Activated naive CD8-positive, alpha-beta T cell treated with anti-CD3 and anti-CD28 coated beads for 36 hours (primary cell): ENCODE measurements at places on chromosomes 6 and 20. TPM values are rescaled to one million over a fixed set of nuclear protein-coding genes. Genes with fewer than 3 reads are reported as not detected.

Gene KIAA1755
- not detected for total RNA-seq

Gene CRYBG1
- total RNA-seq = 20.4 TPM

Gene RUNX2
- total RNA-seq = 4.8 TPM

GRCh38 chr6:133187657-133188453, 53.3 kb upstream of the EYA4 start:
- no peak for DNase-seq

DNA sequence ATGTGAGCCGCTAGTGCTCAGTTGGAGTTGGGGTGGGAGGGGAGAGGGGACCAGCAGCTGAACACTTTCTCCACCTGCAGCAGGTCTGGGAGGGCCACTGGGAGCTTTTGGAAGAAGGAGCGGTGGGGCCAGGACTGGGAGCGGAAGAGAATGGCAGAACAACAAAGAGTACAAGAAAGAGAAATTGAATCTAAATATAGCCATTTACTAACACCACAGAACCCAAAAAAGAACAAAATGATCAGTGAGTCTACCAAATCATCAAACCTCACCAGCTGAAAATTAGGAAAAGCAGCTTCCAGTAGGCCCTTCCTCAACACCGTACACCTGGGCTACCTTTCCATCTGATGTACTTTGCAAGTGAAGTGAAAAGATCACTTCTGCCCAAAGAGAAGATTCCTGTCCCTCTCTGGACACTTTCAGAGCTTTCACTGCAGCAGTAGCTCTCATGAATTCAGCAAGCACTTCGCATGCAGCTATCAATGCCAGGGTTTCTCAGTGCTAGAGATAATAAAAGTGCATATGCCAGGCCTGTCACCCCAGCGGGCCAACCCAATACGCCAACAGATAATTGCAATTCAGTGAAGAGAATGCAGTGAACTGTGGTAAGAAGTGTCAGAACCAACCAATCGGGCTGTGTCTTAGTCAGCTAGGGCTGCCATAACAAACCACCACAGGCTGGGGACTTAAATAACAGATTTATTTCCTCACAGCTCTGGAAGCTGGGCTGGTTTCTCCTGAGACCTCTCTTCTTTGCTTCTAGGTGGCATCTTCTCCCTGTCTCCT, 597 bp downstream of the LY86 start:
- DNase-seq = no peak

GRCh38 chr6:39061182-39061581, 12.6 kb downstream of the GLP1R start:
- DNase-seq = no peak

DNA sequence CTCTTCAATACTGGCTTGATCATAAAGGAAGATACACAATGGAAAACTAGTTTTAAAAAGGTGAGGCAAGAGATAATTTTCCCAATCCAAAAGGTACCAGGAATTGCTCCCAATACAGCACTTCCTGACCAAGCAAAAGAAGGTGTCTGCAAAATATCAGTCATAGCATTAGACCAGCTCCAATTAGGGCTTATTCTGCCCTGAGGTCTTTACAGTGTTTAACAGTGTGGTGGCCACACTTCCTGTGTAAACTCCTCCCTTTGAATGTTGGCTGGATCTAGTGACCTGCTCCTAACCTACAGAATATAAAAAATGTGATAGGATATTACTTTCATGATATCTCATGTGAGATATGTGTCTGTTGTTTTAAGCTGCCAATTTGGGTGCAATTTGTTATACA, 57.1 kb upstream of the BTN3A2 start:
- no peak for DNase-seq

DNA sequence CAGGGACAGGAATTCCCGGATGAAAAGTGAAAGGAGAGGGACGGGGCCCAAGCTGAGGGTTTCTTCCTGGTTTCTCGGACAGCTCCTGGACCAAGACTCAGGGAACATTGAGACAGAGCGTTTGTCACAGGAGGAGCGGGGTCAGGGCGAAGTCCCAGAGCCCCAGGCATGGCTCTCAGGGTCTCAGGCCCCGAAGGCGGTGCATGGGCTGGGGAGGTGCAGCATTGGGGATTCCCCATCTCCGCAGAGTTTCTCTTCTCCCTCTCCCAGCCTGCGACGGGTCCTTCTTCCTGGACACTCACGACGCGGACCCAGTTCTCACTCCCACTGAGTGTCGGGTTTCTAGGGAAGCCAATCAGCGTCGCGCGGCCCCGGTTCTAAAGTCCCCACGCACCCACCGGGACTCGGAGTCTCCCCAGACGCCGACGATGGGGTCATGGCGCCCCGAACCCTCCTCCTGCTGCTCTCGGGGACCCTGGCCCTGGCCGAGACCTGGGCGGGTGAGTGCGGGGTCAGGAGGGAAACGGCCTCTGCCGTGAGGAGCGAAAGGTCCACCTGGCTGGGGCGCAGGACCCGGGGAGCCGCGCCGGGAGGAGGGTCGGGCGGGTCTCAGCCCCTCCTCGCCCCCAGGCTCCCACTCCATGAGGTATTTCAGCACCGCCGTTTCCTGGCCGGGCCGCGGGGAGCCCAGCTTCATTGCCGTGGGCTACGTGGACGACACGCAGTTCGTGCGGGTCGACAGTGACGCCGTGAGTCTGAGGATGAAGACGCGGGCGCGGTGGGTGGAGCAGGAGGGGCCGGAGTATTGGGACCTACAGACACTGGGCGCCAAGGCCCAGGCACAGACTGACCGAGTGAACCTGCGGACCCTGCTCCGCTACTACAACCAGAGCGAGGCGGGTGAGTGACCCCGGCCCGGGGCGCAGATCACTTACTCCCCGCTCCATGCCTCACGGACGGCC, 54.6 kb upstream of the POLR1H start:
- DNase-seq = no peak

DNA sequence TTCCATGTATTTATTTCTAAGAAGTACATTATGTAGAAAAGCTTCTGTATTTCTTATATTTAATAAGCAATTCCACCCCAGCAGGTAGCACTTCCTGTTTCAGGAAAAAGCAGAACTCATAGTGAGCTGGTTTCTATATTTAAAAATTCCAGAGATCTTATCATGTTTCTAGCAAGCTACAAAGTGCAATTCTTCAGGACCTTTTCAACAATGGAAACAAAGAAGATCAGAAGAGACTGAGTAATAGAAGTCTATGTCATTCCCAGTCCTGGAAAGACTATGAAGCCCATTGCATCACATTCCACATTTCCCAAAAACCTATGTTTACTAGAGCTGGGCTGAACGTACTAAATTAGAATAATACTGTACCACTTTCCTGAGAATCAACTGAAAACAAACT, 302.6 kb upstream of the NRSN1 start:
- no peak for DNase-seq

- DNase-seq = no peak
Measured at GRCh38 chr6:34909320-34909883, 20.3 kb downstream of the ANKS1A start.

- DNase-seq = no peak
Measured at GRCh38 chr6:125354649-125355048, 52.9 kb upstream of the HDDC2 start.

DNA sequence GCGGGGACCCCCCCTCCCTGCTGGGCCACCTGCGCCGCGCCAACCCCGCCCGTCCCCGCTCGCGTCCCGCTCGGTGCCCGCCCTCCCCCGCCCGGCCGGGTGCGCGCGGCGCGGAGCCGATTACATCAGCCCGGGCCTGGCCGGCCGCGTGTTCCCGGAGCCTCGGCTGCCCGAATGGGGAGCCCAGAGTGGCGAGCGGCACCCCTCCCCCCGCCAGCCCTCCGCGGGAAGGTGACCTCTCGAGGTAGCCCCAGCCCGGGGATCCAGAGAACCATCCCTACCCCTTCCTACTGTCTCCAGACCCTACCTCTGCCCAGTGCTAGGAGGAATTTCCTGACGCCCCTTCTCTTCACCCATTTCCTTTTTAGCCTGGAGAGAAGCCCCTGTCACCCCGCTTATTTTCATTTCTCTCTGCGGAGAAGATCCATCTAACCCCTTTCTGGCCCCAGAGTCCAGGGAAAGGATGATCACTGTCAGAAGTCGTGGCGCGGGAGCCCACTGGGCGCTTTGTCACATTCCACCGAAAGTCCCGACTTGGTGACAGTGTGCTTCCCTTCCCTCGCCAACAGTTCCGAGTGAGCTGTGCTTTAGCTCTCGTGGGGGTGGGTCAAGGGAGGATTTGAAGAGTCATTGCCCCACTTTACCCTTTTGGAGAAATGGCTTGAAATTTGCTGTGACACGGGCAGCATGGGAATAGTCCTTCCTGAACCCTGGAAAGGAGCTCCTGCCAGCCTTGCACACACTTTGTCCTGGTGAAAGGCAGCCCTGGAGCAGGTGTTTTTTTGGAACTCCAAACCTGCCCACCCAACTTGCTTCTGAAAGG, 2.1 kb downstream of the VEGFA start:
- DNase-seq = peak; percentile 86

GRCh38 chr6:54404791-54405190, 96.5 kb downstream of the TINAG start:
- no peak for DNase-seq
